ENCODE measurements at places on chromosomes 12 and 14. TPM values are rescaled to one million over a fixed set of nuclear protein-coding genes. Genes with fewer than 3 reads are reported as not detected.
A peak's percentile ranks its signal among the peaks of the same experiment; 100 is the strongest.

DNA sequence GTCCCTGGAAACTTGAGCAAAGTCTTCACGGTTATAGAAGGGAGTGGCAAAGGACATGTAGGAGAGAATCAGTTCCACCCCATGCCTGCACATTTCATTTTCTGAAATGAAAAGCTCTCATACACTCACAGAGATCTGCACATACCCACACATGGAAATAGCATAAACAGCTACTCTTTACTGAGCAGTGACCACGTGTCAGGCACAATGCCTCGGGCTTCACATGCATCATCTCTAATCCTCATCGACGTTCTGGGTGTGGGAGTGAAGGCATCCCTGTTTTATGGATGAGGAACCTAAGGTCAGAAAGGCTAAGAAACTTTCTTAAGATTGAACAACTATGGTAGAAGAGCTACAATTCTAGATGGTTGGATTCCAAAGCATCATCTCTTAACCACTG, 198.8 kb downstream of the DAD1 start:
- DNase-seq: peak; percentile 58

- no peak for DNase-seq
Measured at GRCh38 chr14:55125403-55125802, 3.6 kb upstream of the LGALS3 start.

- no peak for DNase-seq
Measured at GRCh38 chr12:97292588-97292987, 170.0 kb upstream of the RMST start.

DNA sequence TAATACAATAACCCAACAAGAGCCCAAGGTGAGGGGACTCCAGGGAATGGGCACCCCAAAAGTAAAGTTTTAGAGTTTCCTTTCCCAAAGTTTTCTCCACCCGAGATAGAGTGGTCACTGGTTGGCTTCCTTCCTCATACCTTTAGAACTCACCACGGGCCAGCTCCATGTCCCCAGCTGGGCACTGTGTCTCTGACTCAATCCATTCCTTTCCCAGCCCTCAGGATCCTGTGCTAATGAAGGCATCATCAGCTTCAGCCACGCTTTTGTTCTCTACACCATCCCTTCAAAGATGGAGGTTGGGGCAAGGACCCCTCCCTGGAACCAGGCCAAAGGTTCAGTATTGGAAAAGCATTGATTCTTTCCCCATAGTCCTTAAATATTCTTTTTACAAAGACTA, 59.8 kb upstream of the VASH1 start:
- no peak for DNase-seq

DNA sequence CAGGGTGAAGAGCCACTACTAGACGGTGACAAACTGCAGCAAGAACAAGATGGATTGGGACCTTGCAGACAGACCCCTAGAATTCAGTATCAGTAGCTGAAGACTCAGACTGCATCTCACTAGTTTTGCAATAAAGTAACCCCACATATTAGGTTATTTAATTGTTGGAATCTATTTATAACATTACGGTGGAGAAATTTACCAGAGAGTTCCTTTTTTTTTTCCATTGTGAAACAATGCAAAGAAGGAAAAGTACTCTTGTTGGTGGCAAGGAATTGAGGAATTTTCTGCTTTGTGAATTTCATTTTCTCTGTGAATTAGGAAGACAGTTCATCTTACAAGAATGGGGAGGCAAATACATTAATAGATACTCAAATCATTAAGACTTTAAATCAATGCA, 185.7 kb upstream of the PPFIA2 start:
- no peak for DNase-seq

GRCh38 chr14:76509311-76509710, 133.4 kb downstream of the ESRRB start:
- no peak for DNase-seq

- DNase-seq: no peak
Measured at GRCh38 chr12:79191391-79191790, 326.8 kb downstream of the SYT1 start.

NOC4L gene
- total RNA-seq: 9.3 TPM

TAS2R14 gene
- total RNA-seq: 0.98 TPM
